ENCODE measurements at places on chromosomes 13 and 19.

DNA sequence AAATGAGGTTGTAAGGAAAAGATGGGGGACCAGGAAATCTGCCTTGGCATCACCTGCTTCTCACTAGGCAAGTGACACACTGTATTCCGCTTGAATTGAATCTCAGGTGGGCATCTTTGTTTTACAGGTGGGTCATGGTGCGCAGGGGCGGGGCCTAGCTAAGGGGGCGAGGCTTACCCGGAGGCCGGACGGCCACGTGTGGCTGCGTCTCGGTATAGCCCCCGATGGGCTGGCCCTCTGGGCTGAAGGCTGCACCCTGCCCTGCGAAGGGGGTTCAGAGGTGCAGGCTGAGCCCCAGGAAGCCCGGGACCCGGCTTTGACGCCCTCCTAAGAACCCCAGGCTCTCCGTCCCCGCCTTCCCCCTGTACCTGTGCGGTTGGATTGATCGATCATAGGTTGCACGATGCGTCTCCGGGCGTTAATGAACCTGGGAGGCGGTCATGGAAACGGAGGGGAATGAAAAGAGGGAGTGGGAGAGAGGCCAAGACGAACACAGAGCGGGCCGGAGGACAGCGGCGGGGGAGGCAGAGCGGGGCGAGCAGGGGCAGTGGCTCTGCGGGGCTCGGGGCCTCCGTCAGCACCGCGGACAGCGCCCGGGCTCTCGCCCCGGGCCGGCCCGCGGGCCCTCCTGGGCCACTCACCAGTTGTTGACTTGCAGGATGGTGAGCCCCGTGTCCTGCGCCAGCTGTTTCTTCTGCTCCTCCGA is 12.5 kb downstream of the MEIS3 start:
- no peak for DNase-seq

DNA sequence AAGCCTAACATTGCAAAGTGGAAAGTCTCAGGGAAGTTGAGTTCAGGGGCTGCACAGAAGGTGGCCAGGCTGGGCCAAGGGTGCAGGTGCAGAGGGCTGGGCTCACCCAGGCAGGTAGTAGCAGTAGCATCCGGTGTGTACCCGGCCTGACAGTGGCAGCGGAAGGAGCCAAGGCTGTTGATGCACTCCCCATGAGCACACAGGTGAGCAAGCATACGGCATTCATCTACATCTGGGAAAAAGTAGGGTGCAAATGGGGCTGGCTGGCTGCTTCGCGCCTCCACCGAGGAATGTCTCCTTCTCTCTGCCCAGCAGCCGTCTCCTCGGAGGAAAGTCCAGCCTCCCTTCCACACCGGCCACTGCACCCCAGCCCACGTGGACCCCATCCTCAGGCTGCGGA is 30.6 kb downstream of the CCL25 start:
- DNase-seq, result no peak

- no peak for DNase-seq
These were observed 1.2 kb downstream of the CPT1C start for GRCh38 chr19:49692147-49692506.

- DNase-seq, result no peak
These were observed 149.6 kb downstream of the MIPEP start for GRCh38 chr13:23739596-23739995.

GRCh38 chr13:49776871-49777270 is 15.6 kb downstream of the KPNA3 start:
- no peak for DNase-seq
